ENCODE measurements at places on chromosomes 11 and 22.

- DNase-seq: no peak
These were observed 35.0 kb upstream of the LMO2 start for GRCh38 chr11:33926671-33927552.

DNA sequence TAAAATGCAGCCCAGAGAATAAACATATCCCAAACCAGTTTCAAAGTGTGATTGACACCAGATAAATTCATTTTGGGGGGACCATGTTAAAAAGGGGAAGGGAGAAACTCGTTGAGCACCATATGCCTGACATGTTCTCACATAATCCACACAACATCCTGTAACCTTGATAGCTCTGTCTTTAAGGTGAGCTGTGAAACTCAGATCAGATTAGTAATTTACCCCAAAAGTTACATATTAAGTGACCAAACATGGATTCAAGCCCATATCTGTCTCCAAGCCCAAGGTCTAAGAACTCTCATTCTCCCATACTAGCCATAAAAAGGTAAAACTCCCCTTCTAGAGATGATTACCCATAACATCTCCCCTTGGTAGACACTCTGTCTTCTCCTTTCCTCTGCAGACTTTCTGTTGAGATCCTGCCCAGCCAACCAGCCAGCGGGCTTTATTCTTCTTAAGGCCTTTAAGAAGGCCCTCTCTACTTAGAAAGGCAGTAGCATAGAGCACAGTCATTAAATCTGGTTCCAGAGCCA is 150.7 kb downstream of the CCDC34 start:
- DNase-seq: no peak

DNA sequence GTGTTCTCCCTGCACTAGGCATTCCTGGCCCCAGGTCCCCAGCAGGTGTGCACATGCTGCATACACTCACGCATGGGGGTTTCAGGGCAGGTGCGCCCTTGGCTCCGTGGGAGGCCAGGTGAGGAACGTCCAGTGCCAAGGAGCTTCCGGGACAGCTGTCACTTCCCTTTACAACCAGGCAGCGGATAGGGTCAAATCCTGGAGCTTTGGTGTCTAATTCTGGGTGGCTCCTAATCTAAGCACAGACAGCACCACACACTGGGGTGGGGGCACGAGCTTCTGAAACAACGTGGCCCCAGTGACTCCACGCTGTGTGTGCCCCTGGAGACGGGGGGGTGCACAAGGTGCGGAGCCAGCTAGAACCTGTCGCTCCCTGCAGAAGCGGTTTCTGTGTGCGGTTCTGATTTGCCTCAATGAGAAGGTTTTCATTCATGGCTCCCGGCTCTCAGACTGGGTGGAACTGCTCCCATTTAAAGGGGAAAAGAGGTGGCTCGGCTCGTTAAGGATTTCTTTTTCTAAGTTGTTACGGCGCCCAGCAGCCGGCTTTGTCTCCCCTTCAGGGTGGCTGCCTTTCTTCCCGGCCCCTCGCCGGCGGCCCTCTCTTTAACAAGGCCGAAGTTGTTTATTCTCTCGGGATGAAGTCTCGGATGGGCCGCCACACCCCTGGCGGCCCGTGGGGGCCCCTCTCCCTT is 5.0 kb downstream of the CCND1 start:
- DNase-seq: no peak

DNA sequence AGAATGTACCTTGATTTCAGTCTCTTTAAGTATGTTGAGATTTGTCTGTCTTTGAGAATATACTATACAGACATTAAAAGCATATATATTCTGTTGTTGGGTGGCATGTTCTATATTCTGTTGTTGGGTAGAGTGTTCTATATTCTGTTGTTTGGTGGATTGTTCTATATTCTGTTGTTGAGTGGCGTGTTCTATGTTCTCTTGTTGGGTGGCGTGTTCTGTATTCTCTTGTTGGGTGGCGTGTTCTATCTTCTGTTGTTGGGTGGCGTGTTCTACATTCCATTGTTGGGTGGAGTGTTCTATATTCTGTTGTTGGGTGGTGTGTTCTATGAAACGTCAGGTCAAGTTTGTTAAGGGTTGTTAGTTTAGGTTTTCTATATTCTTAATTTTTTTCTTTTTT is 27.1 kb upstream of the CTTN start:
- DNase-seq: no peak

DNA sequence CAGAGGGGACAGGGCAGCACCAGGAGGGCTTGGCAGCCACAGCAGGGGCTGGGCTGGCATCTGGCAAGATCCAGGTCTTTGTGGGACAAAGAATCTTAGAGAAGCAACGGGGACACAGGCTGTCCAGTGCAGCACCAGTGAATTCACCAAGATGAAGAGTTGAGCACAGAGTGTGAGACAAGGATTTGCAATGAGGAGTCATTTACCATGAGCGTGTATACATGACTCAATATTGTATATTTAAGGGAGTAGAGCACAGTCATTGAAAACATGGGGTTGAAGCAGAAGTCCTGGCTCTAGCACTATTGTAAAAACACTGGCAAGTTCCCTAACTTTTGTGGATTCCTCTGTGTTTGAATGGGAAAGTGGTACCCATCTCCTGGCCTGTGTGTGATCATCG is 3.5 kb downstream of the APOL1 start:
- DNase-seq: no peak

- DNase-seq: no peak
These were observed 4.4 kb downstream of the INS start for GRCh38 chr11:2156416-2157182.

DNA sequence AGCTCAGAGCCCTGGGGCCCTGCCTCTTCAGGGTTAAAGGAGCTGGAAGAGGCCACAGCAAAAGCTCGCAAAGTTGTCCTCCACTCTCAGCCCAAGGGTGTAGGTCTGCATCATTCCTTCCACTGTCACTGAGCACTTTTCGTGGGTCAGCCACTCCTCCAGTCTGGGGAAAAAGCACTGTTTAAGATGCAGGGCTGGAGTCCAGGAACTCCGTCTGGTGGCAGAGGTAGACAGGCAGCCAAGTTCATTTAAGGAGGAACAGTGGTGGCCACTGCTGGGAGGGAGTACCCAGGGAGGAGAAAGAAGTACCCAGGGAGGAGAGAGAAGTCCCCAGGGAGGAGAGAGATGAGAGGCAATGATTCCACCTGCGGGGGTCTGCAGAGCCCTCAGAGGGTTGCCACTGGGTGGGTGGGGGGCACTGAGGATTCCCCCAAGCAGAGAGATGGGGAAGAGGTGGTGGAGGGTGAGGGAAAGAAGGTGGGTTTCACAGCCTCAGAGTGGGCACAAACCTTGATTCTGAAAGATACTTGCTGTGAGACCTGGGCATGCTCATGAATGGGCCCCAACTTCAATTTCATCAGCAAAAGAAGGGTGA is 70.0 kb upstream of the B3GAT1 start:
- no peak for DNase-seq

- DNase-seq: no peak
These were observed 46.9 kb upstream of the NUP160 start for GRCh38 chr11:47895035-47895434.

GRCh38 chr11:66523611-66524010 is 13.2 kb downstream of the BBS1 start:
- DNase-seq: no peak

DNA sequence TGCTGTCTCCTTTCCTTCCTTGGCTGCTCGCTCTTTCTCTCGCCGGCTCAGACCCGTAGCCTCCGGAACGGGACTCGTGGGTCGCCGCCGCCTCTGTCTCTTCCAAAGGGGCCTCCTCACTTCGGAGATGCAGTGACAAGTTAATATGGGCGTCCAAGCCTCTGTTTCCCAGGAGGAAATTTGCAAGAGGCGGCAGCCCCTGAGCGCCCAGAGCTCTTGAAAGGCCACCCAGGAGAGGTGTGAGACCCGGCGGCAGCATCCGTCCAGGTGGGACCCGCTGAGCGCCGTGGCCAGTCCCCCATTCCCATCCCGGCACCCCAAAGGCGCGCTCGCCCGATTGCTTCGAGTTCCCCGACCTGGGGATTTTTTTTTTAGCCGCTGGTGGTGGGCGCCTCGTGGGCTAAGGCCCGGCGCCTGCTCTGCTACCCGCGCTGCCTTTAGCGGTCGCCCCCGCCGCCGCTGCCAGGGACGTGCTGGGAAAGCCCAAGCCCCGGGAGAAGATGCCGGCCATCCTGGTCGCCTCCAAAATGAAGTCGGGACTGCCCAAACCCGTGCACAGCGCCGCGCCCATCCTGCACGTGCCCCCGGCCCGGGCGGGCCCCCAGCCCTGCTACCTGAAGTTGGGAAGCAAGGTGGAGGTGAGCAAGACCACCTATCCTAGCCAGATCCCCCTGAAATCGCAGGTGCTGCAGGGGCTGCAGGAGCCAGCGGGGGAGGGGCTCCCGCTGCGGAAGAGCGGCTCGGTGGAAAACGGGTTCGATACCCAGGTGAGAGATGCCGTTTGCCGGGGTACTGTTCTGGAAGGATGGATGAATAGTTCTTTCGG is 772 bp downstream of the NAV2 start:
- no peak for DNase-seq

DNA sequence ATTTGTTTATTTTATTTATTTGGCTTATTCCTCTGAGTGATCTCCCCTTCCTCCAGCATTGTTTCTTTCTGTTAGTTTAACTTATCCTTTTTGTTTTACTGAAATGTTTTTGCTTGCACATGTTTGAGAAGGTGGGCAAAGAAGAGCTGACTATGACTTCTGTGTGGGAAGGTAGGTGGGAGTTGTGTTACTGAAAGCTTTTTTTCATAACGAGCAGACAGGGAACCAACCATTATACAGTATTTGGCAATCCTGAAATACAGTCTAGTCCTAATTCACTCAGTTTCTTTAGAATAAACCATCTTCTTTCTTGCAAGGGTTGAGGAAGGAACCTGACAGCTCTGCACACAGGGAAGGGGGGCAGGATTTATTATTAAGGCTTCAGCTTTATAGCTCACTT is 37.0 kb upstream of the PAK1 start:
- no peak for DNase-seq

DNA sequence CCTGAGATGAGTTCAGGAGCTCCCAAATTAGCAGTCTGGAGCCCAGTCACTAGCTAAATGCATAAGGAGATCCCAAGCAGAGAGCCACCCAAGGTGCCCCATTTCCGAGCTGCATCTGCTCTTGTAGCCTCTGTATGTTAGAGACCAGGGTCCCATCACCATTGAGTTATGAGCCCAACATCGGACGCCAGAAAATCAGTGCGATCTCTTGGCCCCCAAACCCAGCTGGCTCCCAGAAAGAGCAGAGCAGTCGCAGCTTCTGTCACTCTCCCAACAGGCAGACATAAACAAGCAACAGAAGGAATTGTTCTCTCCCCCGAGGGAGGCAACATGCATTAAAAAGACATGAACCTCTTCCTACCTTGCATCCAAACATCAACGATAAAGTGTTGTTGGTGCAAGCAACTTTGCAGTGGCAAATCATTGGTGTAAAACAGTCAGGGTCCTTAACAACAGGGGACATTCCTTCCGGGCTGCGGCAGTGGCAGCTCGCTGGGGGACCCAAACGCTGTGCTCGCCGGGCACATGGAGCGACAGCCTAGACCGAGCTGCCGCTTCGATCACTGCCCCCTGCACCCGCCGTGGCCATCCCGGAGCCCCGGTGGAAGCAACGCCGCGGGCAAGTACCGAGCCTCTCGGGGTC is 907.1 kb downstream of the DLG2 start:
- DNase-seq: peak; percentile 53

GRCh38 chr22:42946546-42947198 is 68.3 kb downstream of the PACSIN2 start:
- no peak for DNase-seq

DNA sequence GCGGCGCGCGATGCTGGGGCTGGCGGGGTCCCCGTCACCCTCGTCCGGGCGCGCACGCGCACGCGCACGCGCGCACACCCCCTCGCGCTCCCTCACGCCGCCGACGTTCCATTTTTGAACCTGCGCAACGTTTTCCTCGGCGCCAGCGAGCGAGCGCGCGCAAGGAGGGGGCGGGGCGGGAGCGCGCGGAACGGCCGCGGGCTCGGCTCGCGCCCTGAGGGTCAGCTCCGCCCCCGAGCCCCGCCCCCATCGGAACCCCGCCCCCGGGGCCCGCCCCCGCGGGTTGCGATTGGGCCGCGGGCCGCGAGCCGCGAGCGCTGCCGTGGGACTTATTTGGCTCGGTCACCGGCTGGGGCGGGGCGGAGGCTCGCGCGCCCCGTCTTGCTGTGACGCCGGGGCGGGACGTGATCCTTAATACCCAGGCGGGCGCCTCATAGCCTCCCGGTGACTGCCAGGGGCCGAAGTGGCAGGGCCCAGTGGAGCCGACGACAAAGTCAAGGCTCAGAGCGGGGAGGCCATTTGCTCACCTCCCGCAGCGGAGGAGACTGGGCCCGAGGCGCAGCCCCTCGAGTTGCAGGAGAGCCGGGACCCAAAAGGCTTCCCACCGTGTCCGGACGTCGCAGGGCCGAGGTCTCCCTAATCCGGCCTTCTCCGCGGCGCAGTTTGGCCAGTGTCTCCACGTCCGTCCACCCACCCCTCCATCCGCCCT is at the start of gene CBX7:
TSS of gene CBX7 (minus strand) at position 170 of the 709 bp plus-strand sequence. CDS start 236 bp downstream, outside the sequence.
- DNase-seq: peak; percentile 88

- DNase-seq: no peak
These were observed 201.6 kb upstream of the SORL1-AS1 start for GRCh38 chr11:121654259-121654842.

DNA sequence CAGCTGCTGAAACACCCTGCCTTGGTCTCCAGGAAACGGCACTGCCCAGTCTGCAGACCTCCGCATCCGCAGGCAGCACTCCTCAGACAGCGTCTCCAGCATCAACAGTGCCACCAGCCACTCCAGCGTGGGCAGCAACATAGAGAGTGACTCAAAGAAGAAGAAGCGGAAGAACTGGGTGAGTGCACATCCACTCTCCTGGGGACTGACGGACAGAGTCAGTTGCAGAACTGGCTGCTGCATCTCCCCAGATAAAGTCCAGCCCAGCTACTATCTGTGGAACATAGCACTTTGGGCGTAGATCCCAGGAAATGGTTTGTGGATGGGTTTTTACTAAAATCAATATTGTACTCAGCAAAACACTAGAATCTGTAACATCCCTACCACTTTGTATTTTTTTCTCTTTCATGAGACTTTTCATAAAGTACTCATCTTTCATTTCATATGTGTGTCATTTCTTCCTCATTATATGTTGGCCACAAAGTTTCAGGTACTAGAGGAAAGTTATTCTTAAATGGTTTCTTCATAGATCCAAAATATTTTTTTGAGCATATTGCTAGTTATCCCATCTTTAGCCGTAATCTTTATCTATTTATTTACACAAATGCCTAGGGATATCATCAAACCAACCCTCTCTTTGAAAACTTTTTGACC is 80.1 kb downstream of the DBX1 start:
- DNase-seq: no peak

- no peak for DNase-seq
These were observed 5.8 kb upstream of the ZNF74 start for GRCh38 chr22:20388200-20388599.

- DNase-seq: no peak
These were observed 145.5 kb downstream of the RBFOX2 start for GRCh38 chr22:35883031-35883620.

- DNase-seq: no peak
These were observed 12.4 kb upstream of the SLC5A1 start for GRCh38 chr22:32030518-32031247.

GRCh38 chr11:85647078-85647477 is 689 bp upstream of the TMEM126A start:
- DNase-seq: no peak

- no peak for DNase-seq
These were observed 72.2 kb downstream of the CSNK2A3 start for GRCh38 chr11:11280826-11281225.
